ENCODE measurements at places on chromosomes 2 and 18. TPM values are rescaled to one million over a fixed set of nuclear protein-coding genes. Genes with fewer than 3 reads are reported as not detected.

LRP2 gene
- not detected for total RNA-seq

CKAP2L gene
- total RNA-seq, result 2.1 TPM

MRO gene
- total RNA-seq, result 1.6 TPM

SRD5A2 gene
- not detected for total RNA-seq

RAB6C gene
- not detected for total RNA-seq

COL4A4 gene
- 0.28 TPM for total RNA-seq
